Endothelial cell (in vitro differentiated cells): ENCODE measurements at places on chromosomes 1 and 21. TPM values are rescaled to one million over a fixed set of nuclear protein-coding genes. Genes with fewer than 3 reads are reported as not detected.
A peak's percentile ranks its signal among the peaks of the same experiment; 100 is the strongest.

- no peak for DNase-seq
- H3K27me3 ChIP-seq, result no peaks in the 10 kb centered on the region
- H3K36me3 ChIP-seq, result no peaks in the 10 kb centered on the region
- no peaks in the 10 kb centered on the region for H3K4me1 ChIP-seq
- no peak overlapping the region for H3K27ac ChIP-seq
- no peak overlapping the region for H3K4me3 ChIP-seq
These were observed 64.8 kb downstream of the WARS2 start for GRCh38 chr1:119075614-119076013.

The STIL gene
- 12.1 TPM for total RNA-seq

- peak overlapping the region; percentile 94 for H3K4me3 ChIP-seq
- peaks cover 37% of the 10 kb centered on the region for H3K4me1 ChIP-seq
- H3K27me3 ChIP-seq, result peaks cover 8% of the 10 kb centered on the region
- no peak for DNase-seq
- peaks cover 12% of the 10 kb centered on the region for H3K36me3 ChIP-seq
These were observed 1.4 kb downstream of the NUCKS1 start for GRCh38 chr1:205748403-205749233.

The CYYR1 gene
- total RNA-seq, result 88.6 TPM

The NDUFV3 gene
- 28.1 TPM for total RNA-seq

DNA sequence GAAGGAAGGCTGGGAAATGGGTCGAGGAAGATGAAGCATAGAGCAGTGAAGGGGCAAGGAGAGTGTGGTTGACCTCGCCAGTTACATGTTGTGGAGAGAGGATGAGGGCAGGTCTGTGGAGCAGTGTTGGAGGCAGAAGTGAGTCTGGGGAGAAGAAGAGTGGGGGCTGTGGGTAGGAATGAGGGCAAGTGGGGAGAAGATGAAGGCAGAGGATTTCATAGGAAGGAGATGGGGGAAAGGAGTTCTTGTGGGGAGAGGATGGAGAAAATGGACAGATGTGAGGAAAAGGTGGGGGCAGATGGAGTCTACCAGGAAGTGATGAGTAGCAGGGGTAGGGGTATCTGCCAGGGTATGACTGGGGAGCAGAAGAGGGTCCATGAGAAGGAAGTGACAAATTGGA, 3.6 kb downstream of the ARMH1 start:
- H3K36me3 ChIP-seq, result peaks cover 6% of the 10 kb centered on the region
- H3K4me1 ChIP-seq, result peaks cover 24% of the 10 kb centered on the region
- H3K4me3 ChIP-seq, result no peak overlapping the region
- peaks cover 17% of the 10 kb centered on the region for H3K27me3 ChIP-seq
- H3K27ac ChIP-seq, result no peak overlapping the region
